ENCODE measurements at places on chromosomes 13 and 19.

DNA sequence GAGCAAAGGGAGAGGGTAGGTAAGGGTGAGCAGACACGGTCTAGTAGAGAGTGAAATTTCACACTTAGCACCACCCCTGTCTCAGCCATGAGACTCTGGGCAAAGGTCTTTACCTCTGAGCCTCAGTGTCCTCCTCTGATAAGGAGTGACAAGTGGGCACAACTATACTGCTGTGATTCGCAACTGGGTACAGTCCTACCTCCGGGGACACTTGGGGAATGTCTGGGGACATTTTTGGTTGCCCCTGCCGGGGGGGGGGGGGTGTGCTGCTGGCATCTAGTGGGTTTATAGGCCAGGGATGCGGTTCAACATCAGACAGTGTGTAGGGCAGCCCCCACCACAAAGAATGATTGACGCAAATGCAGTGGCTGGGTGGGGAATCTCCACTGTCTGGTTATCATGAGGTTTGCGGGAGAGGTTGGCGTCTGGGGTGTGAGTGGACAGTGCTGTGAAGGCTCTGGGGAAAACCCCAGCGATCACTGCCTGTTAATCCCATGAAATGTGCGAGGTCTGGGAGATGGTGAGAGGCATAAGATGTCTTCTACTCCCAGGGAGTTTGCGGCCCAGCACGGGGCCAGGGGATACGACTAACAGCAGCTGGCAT is 4.3 kb downstream of the NACC1 start:
- no peak for DNase-seq

DNA sequence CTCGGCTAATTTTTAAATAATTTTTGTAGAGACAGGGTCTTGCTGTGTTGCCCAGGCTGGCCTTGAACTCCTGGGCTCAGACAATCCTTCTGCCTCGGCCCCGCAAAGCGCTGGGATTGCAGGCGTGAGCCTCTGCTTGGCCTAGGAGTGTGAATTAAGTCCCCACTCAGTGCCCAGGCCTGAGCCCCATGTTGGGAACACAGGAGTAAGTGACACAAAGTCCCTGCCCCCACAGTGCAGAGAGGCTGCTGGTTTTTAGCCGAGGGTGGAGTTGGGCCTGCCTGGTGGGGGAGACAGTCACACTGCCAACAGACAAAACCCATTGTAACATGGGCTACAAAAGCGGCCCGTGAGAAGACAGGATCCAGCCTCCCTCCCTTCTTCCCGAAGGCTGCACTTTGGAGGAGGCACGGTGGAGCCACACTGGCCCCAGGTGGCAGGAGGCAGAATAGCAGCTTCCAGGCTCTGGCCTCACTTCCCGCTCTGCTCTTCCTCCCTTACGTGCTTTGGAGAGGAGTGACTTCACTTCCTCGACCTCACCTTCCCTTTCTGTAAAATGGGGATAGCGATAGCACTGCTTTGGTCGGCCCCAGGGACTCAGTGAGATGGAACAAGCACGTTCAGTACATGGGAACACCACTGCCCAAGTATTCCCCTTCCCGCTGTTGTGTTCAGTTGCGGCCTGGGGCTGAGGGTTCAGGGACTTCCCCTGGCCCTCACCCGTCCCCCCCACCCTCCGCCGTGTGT is 15.2 kb upstream of the EHD2 start:
- DNase-seq = no peak

- no peak for DNase-seq
These were observed 110.2 kb upstream of the DOCK9 start for GRCh38 chr13:99087954-99088491.

GRCh38 chr19:535017-535835 is 3.7 kb downstream of the CDC34 start:
- DNase-seq = no peak

- no peak for DNase-seq
These were observed 13.3 kb downstream of the KCTD15 start for GRCh38 chr19:33809960-33810359.

DNA sequence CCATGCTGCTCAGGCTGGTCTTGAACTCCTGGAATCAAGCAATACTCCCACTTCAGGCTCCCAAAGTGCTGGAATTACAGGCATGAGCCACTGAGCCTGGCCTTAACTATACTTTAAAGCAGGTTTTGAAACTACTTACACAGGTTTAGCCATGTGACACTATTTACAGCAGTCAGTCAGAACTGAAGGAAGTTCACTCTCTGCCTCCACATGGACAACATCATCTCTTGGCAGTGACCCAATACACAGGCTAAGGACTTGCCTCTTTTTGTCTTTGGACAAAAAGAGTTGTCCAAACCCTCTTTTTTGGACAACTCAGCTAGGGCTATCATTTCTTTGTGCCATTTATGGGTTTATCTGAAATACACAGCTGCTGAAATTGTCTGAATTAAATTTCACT is 89.0 kb upstream of the CLDN10 start:
- DNase-seq = no peak

- no peak for DNase-seq
These were observed 1721.9 kb downstream of the OLFM4 start for GRCh38 chr13:54750521-54750920.

- no peak for DNase-seq
These were observed 107.2 kb upstream of the HTR2A start for GRCh38 chr13:47004027-47004426.

DNA sequence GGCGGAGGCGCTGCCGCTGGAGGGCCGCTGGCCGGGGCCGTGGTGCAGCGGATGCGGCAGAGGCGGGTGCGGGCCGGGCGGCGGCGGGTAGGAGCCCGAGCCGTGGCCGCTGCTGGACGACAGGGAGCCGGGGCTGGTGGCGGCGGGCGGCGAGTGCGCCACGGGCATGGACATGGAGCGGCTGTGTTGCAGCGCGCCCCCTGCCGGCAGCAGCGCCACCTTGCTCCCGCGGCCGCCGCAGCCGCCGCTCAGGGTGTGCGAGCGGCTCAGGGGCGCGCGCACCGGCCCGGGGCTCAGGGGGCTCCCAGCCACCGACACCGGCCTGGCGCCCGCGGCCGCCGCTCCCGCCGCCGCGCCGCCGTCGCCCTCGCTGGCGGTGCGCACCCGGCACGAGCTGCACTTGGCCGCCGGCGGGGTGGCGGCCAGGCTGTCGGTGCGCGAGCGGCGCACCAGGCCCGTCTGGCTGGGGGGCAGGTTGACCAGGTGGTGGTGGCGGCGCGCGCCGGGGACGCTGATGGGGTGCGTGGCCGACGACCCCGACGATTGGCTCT is 1.7 kb downstream of the IRS2 start:
- no peak for DNase-seq

All from SK-N-MC (cell line).